ENCODE measurements at places on chromosomes 16 and 17. TPM values are rescaled to one million over a fixed set of nuclear protein-coding genes. Genes with fewer than 3 reads are reported as not detected.

DNA sequence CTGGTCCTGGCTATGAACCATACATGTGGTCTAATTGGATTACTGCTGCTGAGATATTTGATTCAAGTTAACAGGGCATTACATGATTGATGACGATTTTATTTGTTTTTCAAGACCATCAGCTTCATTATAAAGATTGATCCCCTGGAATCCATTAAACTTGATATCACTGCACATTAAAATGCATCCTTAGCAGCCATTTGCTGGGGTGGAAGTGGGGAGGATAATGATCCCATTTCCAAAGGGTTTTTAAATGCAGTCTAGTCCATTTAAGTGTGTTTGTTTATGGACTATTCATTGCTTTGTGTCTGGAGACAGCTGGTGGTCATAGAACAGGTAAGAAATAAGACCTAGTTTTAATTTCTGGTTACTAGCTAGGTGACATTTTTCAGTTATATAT is 40.9 kb downstream of the ADAMTS18 start:
- no peak for DNase-seq

DNA sequence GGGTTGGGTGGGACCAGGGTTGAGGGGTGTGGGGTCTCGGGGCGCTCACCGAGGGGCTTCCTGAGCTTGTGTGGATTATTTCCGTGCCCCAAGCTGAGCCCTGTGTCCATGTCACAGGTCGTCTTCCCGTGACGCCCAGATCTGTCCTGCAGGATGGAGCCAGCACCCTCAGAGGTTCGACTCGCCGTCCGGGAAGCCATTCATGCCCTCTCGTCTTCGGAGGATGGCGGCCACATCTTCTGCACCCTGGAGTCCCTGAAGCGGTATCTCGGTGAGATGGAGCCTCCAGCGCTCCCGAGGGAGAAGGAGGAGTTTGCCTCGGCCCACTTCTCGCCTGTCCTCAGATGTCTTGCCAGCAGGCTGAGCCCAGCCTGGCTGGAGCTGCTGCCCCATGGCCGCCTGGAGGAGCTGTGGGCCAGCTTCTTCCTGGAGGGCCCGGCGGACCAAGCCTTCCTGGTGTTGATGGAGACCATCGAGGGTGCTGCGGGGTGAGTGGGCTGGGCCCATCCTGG is 1.0 kb downstream of the TELO2 start:
- peak; percentile 71 for DNase-seq

GRCh38 chr16:997440-998051 is 16.0 kb downstream of the SOX8 start:
- DNase-seq = no peak

DNA sequence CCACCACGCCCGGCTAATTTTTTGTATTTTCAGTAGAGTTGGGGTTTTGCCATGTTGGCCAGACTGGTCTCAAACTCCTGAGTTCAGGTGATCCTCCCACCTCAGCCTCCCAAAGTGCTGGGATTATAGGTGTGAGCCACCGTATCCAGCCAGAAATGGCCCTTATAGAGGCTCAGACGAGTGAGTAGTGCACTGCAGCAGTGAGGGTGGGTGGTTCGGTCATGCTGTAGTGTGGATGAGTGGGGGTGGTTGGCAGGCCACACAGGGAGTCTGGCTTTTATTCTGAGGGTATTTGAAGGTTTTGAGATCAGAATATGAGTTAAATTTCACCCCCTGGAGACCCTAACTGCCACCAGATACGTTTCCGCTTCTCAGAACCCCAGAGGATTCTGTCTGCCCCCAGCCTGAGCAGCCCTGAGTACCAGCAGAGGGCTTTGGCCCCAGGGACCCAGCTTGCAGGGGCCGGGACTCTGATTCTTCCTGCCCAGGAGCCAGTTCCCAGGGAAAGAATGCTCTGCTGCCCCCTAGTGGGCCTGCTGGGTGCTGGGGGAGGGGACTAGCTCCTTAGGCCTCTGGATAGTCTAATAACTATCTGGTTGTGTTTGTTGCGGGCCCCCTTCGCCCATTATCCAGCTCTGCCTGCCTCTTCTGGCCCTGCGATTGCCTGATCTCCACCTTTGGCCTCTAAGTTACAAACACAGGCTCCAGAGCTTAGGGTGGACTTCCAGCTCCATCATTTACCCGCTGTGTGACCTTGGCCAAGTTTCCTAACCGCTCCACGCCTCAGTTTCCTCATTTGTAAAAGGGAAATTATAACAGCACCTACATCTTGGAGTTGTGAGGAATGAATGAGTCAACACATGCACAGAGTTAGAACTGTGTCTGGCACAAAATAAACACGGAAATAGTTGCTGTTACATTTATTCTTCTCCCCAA is 2.0 kb downstream of the ZNF771 start:
- DNase-seq = peak; percentile 75

- DNase-seq = no peak
Measured at GRCh38 chr17:336110-337021, 16.2 kb downstream of the RPH3AL start.

GRCh38 chr17:798246-798645 is 16.1 kb downstream of the MRM3 start:
- DNase-seq = no peak

- no peak for DNase-seq
Measured at GRCh38 chr16:1259760-1260068, 3.8 kb downstream of the TPSD1 start.

- no peak for DNase-seq
Measured at GRCh38 chr16:89338863-89339262, 121.4 kb downstream of the ZNF778 start.

- DNase-seq = no peak
Measured at GRCh38 chr16:81846105-81846504, 67.0 kb downstream of the PLCG2 start.

- no peak for DNase-seq
Measured at GRCh38 chr17:81340607-81341515, 45.8 kb upstream of the SLC38A10 start.

DNA sequence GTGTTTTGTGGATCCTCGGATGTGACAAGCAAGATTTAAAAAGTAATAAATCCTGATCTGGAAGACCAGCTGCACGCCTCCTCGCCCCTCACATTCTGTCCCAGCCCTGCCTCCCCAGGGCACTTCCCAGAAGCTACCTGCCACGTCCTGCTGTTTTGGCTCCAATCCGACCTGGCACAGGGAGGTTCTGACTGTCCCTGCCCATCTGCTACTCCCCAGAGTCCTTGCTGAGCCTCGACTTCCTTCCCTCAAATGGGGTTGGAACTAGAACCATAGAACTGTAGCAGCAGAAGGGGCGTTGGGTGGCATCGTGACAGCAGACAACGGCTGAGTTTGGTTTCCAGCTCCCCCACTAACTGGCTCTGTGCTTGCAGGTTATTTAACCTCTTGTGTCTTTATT is 71.7 kb downstream of the RPH3AL start:
- no peak for DNase-seq

GRCh38 chr17:81365148-81365600 is 30.1 kb upstream of the BAHCC1 start:
- DNase-seq = no peak

DNA sequence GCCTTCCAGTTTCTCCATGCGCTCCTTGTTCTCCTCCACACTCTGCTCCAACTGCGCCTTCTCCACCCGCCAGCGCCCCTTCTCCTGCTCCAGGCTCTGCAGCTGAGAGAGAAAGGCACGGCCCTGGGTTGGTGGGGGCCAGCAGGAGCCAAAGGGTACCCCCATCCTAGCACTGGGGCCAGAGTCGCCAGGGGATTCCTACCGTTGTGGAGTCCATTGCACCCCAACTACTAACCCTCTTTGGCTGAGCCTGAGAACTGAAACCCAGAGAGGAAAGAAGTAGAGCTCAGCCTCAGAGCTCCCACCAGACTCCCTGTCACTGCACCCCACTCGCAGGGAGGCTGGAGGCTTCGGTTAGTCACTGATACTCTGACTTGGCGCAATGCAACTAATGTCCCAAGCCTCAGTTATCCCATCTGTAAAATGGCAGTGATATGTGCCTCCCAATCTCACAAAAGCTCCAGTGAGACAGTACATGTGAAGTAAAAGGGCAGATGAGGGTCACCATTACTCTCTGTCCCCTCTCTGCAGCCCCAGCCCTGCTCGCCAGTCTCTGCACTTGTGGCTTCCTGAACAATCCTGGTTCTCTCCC is 6.2 kb upstream of the SAMD14 start:
- no peak for DNase-seq

DNA sequence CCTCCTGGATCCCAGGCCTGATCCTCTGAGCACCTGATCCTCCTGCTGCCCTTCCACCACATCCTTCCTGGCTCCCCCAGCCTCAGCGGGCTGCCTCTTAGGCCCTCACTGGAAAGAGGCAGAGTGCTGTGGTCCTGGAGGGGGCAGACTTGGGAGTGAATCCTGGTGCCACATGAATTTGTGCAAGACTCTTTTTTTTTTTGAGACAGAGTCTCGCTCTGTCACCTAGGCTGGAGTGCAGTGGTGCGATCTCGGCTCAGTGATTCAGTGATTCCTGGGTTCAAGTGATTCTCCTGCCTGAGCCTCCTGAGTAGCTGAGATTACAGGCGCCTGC is 3.1 kb downstream of the GHDC start:
- DNase-seq = no peak

GRCh38 chr16:84166796-84167695 is 19.8 kb downstream of the TAF1C start:
- no peak for DNase-seq

GRCh38 chr16:79090966-79091365 is 509.6 kb downstream of the MAF start:
- DNase-seq = no peak

- DNase-seq = no peak
Measured at GRCh38 chr16:84139628-84140258, 5.2 kb downstream of the HSDL1 start.

- peak; percentile 63 for DNase-seq
Measured at GRCh38 chr17:17840751-17841591, 4.2 kb upstream of the SREBF1 start.

DNA sequence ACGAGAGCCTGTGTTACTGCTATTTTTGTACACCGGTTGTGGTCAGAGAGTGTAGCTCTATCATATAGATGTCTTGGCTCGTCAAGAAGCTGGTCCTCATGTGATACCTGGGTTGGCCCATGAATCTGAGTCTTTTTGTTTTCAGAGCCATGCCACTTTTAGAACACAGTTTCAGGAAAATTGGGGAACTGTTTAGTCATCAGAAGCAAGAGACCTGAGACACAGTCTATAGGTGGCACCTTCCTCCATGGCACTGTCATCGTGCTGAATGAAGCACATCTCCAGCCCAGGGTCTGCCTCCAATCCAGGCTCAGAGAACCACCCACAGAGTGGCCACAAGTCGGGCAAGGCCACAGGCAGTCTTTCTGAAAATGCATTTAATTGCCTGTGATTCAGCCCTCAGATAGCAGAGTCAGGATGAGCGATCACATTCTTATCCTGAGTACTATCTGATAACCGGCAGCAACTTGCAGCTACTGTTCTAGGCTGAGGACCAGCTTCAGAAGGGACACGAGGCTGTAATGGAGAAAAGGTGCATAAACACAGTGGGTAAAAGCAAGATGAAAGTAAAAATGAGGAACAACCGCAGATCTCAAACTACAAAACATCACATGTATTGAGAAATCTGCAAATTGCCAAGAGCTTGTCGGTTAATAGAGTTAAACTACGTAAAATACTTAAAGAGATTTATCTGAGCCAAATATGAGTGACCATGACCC is 14.2 kb upstream of the HAPSTR1 start:
- peak; percentile 90 for DNase-seq

GRCh38 chr17:64117981-64118979 is 11.7 kb downstream of the ERN1 start:
- DNase-seq = no peak

DNA sequence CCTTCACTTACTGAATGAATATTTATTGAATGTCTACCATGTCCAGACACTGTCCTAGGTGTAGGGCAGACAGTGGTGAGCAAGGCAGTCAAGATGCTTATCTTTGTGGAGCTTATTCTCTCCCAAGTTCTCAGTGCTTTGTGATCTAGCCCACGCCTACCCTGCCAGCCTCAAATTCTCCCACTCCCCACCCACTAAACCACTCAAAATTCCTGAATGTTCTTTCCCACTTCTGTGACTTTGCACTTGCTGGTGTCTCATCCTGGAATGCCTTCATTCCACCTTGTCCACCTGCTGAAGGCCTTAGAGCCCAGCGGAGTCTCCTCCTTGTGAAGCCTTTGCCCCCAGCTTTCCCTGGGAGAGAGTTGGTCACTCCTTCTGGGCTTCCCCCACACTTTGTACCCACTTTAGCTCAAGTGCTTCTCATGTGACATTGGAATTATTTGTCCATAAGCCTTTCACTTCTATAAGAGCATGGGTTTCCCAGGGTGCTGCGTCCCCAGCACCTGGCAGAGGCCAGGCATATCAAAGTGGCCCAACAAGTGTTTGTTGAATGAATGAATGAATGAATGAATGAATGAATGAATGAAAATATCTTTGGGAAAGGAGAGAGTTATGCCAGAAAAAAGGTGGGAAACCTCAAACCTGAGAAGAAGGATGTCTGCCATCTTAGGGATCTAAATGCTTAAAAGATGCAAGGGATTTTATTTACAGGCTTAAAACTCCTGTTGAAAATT is 23.0 kb downstream of the CCDC182 start:
- no peak for DNase-seq

- no peak for DNase-seq
Measured at GRCh38 chr17:38750044-38750311, 1.8 kb upstream of the PCGF2 start.

GRCh38 chr17:49899191-49899485 is 51.3 kb upstream of the TAC4 start:
- peak; percentile 20 for DNase-seq

DNA sequence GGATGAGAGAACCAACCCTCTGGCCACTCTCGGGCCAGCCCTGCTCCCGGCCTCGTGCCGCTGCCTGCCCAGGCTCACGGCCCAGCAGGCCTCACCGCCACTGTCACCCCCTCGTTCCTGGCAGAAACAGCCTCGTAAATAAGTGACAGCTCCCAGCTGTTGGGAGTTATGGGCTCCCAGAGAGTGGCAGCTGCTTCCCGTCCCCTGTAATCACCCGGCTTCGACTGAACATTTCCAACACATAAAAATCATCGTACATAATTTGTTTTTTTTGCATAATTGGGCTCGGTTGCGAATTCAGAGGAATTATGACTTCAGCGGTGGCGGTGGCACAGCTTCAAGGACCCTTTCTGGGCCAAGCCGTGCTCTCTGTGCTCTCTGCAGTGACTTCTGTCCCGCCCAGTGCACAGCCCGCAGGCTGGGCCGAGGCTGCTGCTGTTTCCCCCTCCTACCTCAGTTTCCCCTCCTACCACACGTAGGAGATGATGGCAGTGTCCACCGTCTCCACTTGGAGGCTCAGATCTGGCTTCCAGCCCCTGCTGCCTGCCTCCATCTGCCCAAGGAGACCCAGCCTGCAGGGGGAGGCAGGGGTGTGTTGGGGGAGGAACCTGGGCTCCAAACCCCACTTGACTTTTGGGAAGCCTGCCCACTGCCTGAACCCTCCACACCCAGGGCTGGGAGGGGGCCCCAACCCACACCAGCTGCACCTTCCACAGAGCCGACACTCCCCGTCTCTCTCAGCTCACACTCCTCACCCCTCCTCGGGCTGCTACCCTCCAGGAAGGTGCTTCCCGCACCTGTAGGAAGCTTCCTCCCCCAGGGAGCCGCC is 84.9 kb downstream of the RTN4RL1 start:
- no peak for DNase-seq

GRCh38 chr17:63881935-63882601 is at the start of gene GH2:
GH2 (minus strand) TSS chr17:63881944; CDS start chr17:63881801, 143 bp downstream.
- DNase-seq = peak; percentile 19

The PMP22 gene
- 62.1 TPM for total RNA-seq

The PIPOX gene
- 10.0 TPM for total RNA-seq

The RCVRN gene
- 0.36 TPM for total RNA-seq

The SPN gene
- total RNA-seq = not detected

The RAD51D gene
- total RNA-seq = 4.2 TPM

The ABCC6 gene
- 1.7 TPM for total RNA-seq

The CA10 gene
- total RNA-seq = not detected

The HBA2 gene
- total RNA-seq = not detected

The NPW gene
- 0.20 TPM for total RNA-seq

The MRC2 gene
- 152 TPM for total RNA-seq

The CLCN7 gene
- 38.6 TPM for total RNA-seq

All from RPMI7951 (cell line).